ENCODE measurements at places on chromosomes 13 and 19. TPM values are rescaled to one million over a fixed set of nuclear protein-coding genes. Genes with fewer than 3 reads are reported as not detected.

DNA sequence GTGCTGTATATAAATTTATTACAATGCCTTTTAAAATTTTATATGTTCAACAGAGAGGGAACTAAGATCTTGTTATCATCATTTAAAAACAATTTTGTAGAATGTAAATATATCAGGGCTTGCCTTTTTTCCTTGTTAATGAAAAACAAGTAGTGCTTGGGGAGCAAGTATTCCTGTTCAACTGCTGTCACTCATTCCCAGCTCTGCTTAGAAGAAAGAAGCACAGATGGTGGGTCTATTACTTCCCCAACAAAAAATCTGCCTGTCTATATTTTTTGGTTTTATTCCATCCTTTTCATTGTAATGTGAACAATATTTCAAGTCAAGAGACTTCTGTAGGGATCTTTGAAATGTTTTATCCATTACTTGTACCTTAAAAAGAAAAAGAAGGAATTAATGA is 503.9 kb downstream of the GPC5 start:
- no peak for DNase-seq
- no peaks in the 10 kb centered on the region for H3K36me3 ChIP-seq
- no peaks in the 10 kb centered on the region for H3K27me3 ChIP-seq
- no peaks in the 10 kb centered on the region for H3K4me1 ChIP-seq
- no peak overlapping the region for H3K4me3 ChIP-seq
- H3K27ac ChIP-seq, result no peak overlapping the region

GRCh38 chr13:91214031-91214430 is 133.5 kb upstream of the MIR17HG start:
- no peaks in the 10 kb centered on the region for H3K36me3 ChIP-seq
- H3K27ac ChIP-seq, result no peak overlapping the region
- H3K27me3 ChIP-seq, result no peaks in the 10 kb centered on the region
- H3K4me3 ChIP-seq, result no peak overlapping the region
- no peak for DNase-seq

- H3K36me3 ChIP-seq, result no peaks in the 10 kb centered on the region
- DNase-seq, result no peak
- H3K4me3 ChIP-seq, result no peak overlapping the region
- H3K27ac ChIP-seq, result no peak overlapping the region
- H3K4me1 ChIP-seq, result no peaks in the 10 kb centered on the region
Measured at GRCh38 chr13:58960888-58961287, 1202.8 kb downstream of the DIAPH3 start.

Gene MEIOSIN
- total RNA-seq, result not detected

Gene ZNF574
- 19.2 TPM for total RNA-seq

Gene ZNF20
- total RNA-seq, result 8.2 TPM

DNA sequence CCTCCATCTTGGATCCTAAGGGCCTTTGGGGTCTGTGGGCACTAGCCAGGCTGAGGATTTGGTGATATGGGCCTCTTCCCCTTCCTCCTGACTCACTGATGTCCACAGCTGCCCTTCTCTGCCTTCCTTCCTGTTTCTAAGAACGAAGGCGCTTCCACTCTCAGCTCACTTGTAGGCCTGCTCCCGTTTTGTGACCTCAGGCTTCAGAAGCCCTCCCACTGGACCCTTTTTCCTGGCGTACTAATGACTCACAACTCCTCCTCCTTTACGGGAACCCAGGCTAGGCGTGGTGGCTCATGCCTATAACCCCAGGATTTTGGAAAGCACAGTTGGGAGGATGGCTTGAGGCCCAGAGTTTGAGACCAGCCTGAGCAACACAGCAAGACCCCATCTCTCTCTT is 55.6 kb downstream of the TMED1 start:
- peak; percentile 24 for DNase-seq
- H3K4me3 ChIP-seq, result no peak overlapping the region
- no peaks in the 10 kb centered on the region for H3K27me3 ChIP-seq
- H3K4me1 ChIP-seq, result no peaks in the 10 kb centered on the region
- peak overlapping the region; percentile 52 for H3K27ac ChIP-seq
- peaks cover 18% of the 10 kb centered on the region for H3K36me3 ChIP-seq

Gene RAVER1
- total RNA-seq, result 10.7 TPM
